Pancreas (tissue), 10 donors: ENCODE measurements at places on chromosomes 2 and 18. TPM values are rescaled to one million over a fixed set of nuclear protein-coding genes. Genes with fewer than 3 reads are reported as not detected.

Gene KANSL3
- 16.2 TPM for total RNA-seq

Gene ASXL3
- total RNA-seq, result 1.9 TPM

Gene NEURL3
- total RNA-seq, result 30.4 TPM

Gene SCG2
- total RNA-seq, result 4.4 TPM

Gene VAMP8
- total RNA-seq, result 109 TPM
